ENCODE measurements at places on chromosomes 7 and 10. TPM values are rescaled to one million over a fixed set of nuclear protein-coding genes. Genes with fewer than 3 reads are reported as not detected.

The TMEM229A gene
- not detected for polyA plus RNA-seq

The AQP1 gene
- polyA plus RNA-seq, result 84.4 TPM

The NUDCD3 gene
- 57.6 TPM for polyA plus RNA-seq

The SMO gene
- polyA plus RNA-seq, result 55.4 TPM

The TMEM273 gene
- polyA plus RNA-seq, result 6.8 TPM

The ZNF775 gene
- polyA plus RNA-seq, result not detected

The SYT15B gene
- 0.23 TPM for polyA plus RNA-seq

The PLXDC2 gene
- 40.5 TPM for polyA plus RNA-seq

The CFAP58 gene
- polyA plus RNA-seq, result not detected

The OPN1SW gene
- not detected for polyA plus RNA-seq

The EN2 gene
- 0.63 TPM for polyA plus RNA-seq

The HHEX gene
- 11.2 TPM for polyA plus RNA-seq

The GIMAP4 gene
- polyA plus RNA-seq, result 27.2 TPM

The FAM25C gene
- polyA plus RNA-seq, result not detected

The AGR2 gene
- 330 TPM for polyA plus RNA-seq

The MYL7 gene
- polyA plus RNA-seq, result 2.1 TPM

The TMEM236 gene
- 0.67 TPM for polyA plus RNA-seq

The ATRNL1 gene
- polyA plus RNA-seq, result 1.2 TPM

The C10orf105 gene
- 0.29 TPM for polyA plus RNA-seq

The AKR1D1 gene
- 0.08 TPM for polyA plus RNA-seq

The WDFY4 gene
- polyA plus RNA-seq, result 4.4 TPM

The ATG9B gene
- 0.98 TPM for polyA plus RNA-seq

The ADAM8 gene
- 2.5 TPM for polyA plus RNA-seq

The RNF148 gene
- polyA plus RNA-seq, result not detected

The NPC1L1 gene
- polyA plus RNA-seq, result 0.18 TPM

The SEPTIN14 gene
- 0.33 TPM for polyA plus RNA-seq

The GPAM gene
- polyA plus RNA-seq, result not detected

The SLF2 gene
- not detected for polyA plus RNA-seq

The OR2A12 gene
- not detected for polyA plus RNA-seq

The RBM17 gene
- 133 TPM for polyA plus RNA-seq

The TBL2 gene
- polyA plus RNA-seq, result 26.5 TPM

The SLC25A28 gene
- not detected for polyA plus RNA-seq

The MAT1A gene
- 0.09 TPM for polyA plus RNA-seq

The TMEM26 gene
- polyA plus RNA-seq, result 16.0 TPM

The CYP3A7 gene
- polyA plus RNA-seq, result 0.40 TPM

The ACBD7 gene
- not detected for polyA plus RNA-seq

The PRPS1L1 gene
- polyA plus RNA-seq, result not detected

The SEMA4G gene
- 64.2 TPM for polyA plus RNA-seq

The GSTO2 gene
- polyA plus RNA-seq, result 0.69 TPM

The ANKRD61 gene
- polyA plus RNA-seq, result 1.1 TPM

The CPN1 gene
- polyA plus RNA-seq, result not detected

The SEMA3D gene
- polyA plus RNA-seq, result 29.7 TPM

The KLF14 gene
- polyA plus RNA-seq, result 1.1 TPM

The ACTL6B gene
- not detected for polyA plus RNA-seq

The CYP2W1 gene
- 0.64 TPM for polyA plus RNA-seq

The CYP2C8 gene
- 0.26 TPM for polyA plus RNA-seq

The CAV1 gene
- polyA plus RNA-seq, result 194 TPM

The FAM25G gene
- not detected for polyA plus RNA-seq

The KIAA1549 gene
- 13.0 TPM for polyA plus RNA-seq

All from muscle of arm (tissue), 14 donors.